ENCODE measurements at places on chromosomes 13 and 19.

DNA sequence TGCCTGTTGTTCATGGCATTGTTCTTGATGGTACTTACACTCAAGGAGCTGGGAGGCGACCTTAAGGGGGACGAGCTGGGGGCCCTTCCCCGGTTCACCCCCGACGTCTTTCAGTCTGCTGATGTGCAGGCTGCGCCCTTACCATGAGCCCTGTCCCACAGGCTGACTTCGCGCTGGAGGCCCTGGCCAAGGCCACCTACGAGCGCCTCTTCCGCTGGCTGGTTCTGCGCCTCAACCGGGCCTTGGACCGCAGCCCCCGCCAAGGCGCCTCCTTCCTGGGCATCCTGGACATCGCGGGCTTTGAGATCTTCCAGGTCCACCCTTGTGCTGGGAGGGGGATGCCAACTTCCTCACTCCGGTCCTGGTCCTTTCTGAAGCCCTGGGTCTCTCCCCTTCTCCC, 45.4 kb downstream of the MYH14 start:
- DNase-seq: no peak

GRCh38 chr19:46859637-46860124, 1.1 kb upstream of the ARHGAP35 start:
- DNase-seq: no peak

DNA sequence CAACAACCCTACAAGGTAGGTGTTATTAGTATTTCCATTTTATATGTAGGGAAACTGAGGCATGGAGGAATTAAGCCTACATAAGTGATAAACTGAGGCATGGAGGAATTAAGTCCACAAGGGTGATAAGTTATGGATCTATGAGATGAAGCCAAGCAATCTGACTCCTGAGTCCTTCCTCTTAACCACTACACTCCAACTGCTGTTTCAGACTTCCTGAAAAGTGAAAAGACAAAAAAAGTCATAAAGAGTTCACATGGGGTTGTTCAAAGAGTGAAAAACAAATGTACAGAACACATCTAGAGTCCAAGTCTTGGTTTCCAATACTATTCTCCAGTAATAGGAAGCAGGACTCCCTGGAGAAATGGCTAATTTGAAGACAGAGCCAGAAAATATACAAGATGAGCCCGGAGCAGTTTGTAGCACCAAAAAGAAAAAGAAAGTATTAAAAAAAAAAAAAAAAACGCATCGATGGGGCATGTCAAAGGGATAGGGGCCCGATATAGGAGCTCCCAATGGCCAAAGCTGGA, 12.1 kb downstream of the CRYL1 start:
- no peak for DNase-seq

DNA sequence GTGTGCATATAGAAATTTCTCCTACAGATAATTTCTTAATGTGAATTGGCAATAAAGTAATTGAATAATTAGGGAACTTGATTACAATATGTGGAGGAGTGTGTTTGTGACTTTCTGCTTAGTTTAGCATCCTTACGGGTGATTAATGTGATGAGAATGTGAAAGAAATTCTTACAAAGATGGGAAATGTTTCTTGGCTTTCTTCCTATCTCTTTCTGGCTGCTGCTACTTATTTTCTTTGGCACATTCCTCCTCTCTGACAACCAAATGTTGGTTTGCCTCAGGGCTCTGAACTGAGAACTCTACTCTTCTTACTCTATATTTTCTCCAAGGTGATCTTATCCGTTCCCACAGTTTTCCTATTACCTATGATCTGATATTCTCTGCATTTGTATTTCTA, 300.1 kb downstream of the TBC1D4 start:
- no peak for DNase-seq

- peak; percentile 33 for DNase-seq
These were observed 107.2 kb downstream of the KCNRG start for GRCh38 chr13:50122455-50122854.

- DNase-seq: peak; percentile 39
These were observed 35.0 kb downstream of the AMER2 start for GRCh38 chr13:25136880-25137787.

GRCh38 chr19:290372-291005, 714 bp downstream of the PLPP2 start:
- peak; percentile 97 for DNase-seq

- DNase-seq: no peak
These were observed 5.0 kb downstream of the ELAVL3 start for GRCh38 chr19:11475861-11476260.

DNA sequence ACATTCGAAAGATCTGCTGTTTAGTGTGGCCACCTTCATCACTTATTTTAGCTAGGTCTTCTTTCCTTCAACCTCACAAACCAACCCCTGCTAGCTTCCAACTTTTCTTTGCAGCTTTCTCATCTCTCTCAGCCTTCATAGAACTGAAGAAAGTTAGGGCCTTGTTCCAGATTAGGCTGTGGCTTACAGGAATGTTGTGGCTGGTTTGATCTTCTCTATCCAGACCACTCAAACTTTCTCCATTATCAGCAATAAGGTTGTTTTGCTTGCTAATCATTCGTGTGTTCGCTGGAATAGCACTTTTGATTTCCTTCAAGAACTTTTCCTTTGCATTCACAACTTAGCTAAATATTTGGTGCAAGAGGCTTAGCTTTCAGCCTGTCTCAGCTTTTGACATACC, 44.7 kb downstream of the CARS2 start:
- no peak for DNase-seq

GRCh38 chr19:38291855-38292254, 12.2 kb upstream of the C19orf33 start:
- peak; percentile 55 for DNase-seq

- peak; percentile 99 for DNase-seq
These were observed 451 bp upstream of the HMG20B start for GRCh38 chr19:3572132-3572854.

DNA sequence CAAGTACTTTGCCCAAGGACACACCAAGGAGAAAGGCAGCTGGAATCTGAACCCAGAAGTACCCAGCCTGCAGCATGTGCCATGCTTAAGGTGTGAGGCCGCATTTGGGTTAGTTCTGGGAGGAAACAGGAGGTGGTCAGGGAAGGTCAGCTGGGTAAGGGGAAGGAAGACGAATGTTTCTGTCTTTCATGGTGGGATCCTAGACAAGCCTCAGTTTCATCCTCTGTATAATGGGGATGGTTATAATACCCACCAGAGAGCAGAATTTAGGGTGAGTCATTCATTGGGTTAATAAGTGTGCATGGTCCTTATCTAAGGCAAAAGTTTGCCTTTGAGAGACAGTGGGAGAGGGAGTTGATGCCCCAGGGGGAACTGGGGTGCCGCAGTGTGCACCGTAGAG, 3.6 kb downstream of the CCDC61 start:
- no peak for DNase-seq

GRCh38 chr19:56108447-56109195, 12.5 kb downstream of the ZNF787 start:
- peak; percentile 56 for DNase-seq

- DNase-seq: no peak
These were observed 15.8 kb downstream of the NDUFB7 start for GRCh38 chr19:14555918-14556661.

- DNase-seq: no peak
These were observed 54.0 kb upstream of the CNMD start for GRCh38 chr13:52793515-52794061.

GRCh38 chr19:38617764-38618589, at the start of gene MAP4K1:
Gene MAP4K1, minus strand, starts transcription at chr19:38617953. Its CDS starts 58 bp downstream, at chr19:38617895.
- no peak for DNase-seq

GRCh38 chr13:99653526-99653925, 152.3 kb downstream of the TM9SF2 start:
- DNase-seq: no peak

DNA sequence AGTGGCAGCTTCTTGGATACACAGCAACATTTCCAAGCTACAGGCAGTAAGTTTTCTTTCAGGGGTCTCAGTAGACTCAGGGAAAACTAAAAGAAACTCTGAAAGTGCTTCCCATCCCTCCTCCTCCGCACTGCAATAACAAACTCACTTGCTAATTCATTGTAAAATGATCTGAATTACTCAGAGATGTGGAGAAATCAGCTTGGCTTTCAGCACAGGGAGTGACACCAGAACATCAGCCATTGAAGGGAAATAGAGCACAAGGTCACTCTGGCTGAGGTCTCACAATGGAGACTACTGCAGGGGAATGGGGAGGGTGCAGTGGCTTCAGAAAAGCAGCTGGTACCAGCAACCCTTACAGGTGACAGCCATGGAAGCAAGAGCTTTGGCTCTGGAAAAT, 137.3 kb upstream of the SERP2 start:
- no peak for DNase-seq

DNA sequence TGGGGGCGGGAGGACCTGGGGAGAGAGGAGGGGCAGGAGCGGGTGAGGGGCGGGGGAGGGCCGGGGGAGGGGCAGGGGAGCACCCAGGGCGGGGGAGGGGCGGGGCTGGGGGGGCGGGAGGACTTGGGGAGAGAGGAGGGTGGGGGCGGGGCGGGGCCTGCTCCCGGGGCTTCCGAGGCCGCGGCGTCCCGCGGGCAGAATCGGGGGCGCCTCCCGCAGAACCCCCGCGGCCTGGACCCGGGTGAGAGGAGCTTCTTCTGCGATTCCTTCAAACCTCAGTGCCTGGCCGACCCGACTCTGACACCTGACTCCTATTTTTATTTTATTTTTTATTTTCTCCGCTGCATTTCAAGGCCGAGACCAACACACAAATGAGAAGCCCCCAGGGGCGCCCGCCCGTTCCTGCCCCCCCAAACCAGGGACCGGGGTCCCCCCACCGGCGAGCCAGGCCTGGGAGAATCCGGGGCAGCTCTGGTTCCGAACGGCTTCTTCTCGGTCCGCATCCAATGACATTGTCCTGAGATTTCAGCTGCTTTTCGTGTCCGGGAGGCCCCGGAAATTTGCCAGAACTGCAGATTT, 470 bp upstream of the GRTP1 start:
- no peak for DNase-seq

GRCh38 chr13:97005625-97006262, 11.5 kb upstream of the OXGR1 start:
- DNase-seq: no peak

GRCh38 chr13:35534343-35534742, 57.9 kb upstream of the MAB21L1 start:
- DNase-seq: no peak

DNA sequence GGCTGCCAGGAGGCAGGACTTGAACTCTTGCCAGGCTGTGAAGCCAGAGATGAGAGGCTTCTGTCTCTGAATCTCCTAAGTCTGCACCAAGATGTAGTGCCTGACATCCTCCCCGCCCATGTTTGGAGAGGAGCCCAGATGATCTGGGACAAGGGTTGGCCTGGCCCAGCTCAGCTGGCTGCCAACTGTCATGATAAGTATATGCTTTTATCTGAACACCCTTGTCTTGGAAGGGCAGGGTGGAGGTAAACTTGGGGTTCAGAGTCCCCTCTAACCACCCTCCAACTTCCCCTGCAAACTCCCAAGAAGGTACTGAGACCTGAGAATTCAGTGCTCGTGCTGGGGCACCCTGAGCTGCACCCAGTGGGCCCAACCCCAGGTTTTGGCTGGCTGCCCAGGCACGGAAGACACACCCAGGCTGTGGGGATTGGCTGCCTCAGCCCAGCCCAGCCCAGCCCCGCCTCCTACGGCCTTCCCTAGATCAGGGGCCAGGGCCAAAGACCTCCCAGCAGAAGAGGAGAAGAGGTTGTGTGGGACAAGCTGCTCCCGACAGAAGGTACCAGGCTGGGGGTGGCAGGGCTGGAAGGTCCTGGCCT, at the start of gene CYP4F12:
Gene CYP4F12, plus strand, starts transcription at position 508 of the 596 bp plus-strand sequence. CDS start 443 bp downstream, outside the sequence.
- DNase-seq: no peak

GRCh38 chr19:4512070-4512469, 6.2 kb downstream of the PLIN4 start:
- DNase-seq: no peak

GRCh38 chr13:97810152-97810551, 143.3 kb upstream of the IPO5 start:
- no peak for DNase-seq

DNA sequence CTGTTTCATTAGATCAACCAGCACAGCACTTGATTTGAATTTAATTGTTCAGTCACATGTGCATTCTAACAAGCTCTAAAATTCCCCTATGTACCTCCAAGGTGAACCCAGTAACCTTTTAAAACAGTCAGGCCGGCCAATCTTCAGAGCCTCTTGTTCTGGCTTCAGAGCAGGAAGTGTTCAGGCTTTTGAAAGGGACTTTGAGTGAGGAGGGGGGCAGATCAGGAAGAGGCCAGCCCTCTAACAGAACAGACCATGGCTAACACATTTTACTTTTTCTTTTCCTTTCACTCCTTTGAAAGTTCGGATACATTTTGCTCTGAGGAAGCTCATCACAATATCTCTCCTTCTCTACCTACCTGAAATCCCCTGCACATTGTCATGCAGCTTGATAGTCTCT, 390.3 kb downstream of the TBC1D4 start:
- peak; percentile 1 for DNase-seq

- DNase-seq: no peak
These were observed 2.2 kb downstream of the PAF1 start for GRCh38 chr19:39388657-39389056.

DNA sequence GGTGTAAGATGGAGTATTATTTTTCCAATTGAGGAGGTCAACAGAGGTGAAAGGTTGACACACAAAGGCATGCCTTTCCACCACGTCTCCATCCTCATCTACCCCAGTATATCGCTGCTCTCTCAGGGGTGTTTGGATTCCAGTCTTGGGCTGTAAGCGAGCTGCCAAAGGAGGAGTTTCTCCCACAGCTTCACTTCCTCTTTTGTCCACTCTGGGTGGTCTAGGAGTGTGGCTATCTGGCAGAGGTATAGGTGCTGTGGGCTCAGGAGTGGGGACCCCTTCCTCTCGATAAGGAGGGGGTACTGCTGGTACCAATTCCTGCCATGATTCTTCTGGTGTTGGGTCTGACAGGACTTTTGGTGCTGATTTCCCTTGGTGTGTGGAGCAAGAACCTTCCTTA, 39.4 kb downstream of the ZNF846 start:
- DNase-seq: no peak

GRCh38 chr19:40335855-40336600, 12.2 kb downstream of the C19orf47 start:
- no peak for DNase-seq

DNA sequence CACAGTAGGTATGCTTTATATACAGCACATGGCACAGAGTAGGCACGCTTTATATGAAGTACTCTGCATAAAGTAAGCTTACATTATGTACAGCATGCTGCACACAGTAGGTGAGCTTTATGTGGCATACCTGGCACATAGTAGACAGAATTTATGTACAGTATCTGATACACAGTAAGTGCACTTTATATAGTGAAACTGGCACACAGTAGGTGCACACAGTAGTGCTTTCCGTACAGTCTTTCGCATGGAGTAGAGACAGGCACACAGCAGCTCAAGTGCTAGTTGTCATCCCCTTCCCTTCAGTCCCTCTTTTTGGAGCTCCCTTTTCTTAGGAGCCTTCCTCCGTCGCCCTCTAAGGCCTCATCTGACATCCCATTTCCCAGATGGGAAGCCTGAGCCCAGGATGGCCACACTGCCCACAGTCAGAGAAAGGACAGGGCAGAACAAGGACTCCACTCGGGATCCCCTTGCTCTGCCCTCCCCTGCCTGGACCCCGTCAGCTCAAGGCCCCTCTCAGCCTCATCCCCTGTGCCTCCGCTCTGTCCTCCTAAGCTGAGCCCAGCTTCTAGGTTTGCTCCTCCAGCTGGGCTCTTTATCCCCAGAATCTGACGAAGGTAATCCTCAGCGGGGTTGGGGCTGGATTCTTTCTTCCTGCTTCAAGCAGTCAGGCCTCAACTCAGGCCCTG, 852 bp upstream of the CYP4F12 start:
- no peak for DNase-seq
